ENCODE measurements at places on chromosomes 7 and 10. TPM values are rescaled to one million over a fixed set of nuclear protein-coding genes. Genes with fewer than 3 reads are reported as not detected.

GRCh38 chr7:101066833-101067177 lies 18.5 kb upstream of the TRIM56 start:
- H3K4me3 ChIP-seq: no peak overlapping the region
- no peaks in the 10 kb centered on the region for H3K4me1 ChIP-seq
- H3K27ac ChIP-seq: no peak overlapping the region
- DNase-seq: no peak
- no peaks in the 10 kb centered on the region for H3K36me3 ChIP-seq

GRCh38 chr10:79275431-79275851 lies 71.8 kb upstream of the PPIF start:
- H3K27ac ChIP-seq: no peak overlapping the region
- H3K36me3 ChIP-seq: no peaks in the 10 kb centered on the region
- no peak for DNase-seq
- peaks cover 59% of the 10 kb centered on the region for H3K4me1 ChIP-seq
- H3K4me3 ChIP-seq: no peak overlapping the region

DNA sequence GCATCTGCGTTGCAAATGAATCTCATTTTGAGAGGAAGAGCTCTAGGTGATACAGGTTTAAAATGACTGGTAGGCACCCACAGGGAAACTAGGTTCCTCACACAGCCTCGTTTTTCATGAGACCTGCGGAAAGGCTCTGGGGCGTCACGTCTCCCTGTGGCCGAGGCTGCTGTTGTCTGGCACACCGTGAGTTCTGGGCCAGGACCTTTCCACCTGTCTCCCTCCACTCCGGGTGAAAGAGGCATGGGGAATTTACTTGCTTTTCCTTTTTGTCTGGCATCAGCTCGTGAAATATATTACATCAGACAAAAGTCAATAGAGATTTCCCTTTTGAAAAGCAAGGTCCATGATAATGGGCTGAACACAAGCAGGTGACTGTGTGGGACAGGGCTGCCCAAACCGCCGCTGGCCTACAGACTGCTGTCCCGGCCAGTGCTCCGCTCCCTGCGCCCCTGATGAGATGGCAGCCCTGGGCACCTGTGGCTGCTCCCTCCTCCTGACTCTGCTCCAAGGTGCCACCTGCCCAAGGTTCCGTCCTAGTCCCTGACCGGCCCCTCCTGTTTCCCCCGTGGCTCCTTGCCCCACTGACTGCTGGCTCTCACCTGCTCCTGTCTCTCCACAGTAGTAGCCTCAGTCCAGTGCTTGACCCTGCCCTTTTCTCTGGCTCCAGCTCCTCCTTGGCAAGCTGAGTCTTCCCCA lies 109.6 kb downstream of the NKX6-2 start:
- no peak for DNase-seq
- H3K4me3 ChIP-seq: no peak overlapping the region
- H3K27ac ChIP-seq: no peak overlapping the region
- H3K4me1 ChIP-seq: no peaks in the 10 kb centered on the region
- no peaks in the 10 kb centered on the region for H3K27me3 ChIP-seq
- no peaks in the 10 kb centered on the region for H3K36me3 ChIP-seq

- H3K27ac ChIP-seq: no peak overlapping the region
- H3K36me3 ChIP-seq: no peaks in the 10 kb centered on the region
- DNase-seq: no peak
- peaks cover 20% of the 10 kb centered on the region for H3K27me3 ChIP-seq
- H3K4me3 ChIP-seq: no peak overlapping the region
These were observed 7.1 kb upstream of the RBM28 start for GRCh38 chr7:128350708-128351295.

GRCh38 chr7:50531401-50531911 lies 33.7 kb downstream of the DDC start:
- peak; percentile 33 for DNase-seq
- H3K4me3 ChIP-seq: no peak overlapping the region
- no peak overlapping the region for H3K27ac ChIP-seq
- H3K36me3 ChIP-seq: no peaks in the 10 kb centered on the region
- peaks cover 5% of the 10 kb centered on the region for H3K4me1 ChIP-seq

Gene ZNF503
- 46.2 TPM for total RNA-seq

Gene FAM221A
- 4.9 TPM for total RNA-seq

- no peak overlapping the region for H3K27ac ChIP-seq
- DNase-seq: no peak
- no peaks in the 10 kb centered on the region for H3K36me3 ChIP-seq
- peaks cover 15% of the 10 kb centered on the region for H3K4me1 ChIP-seq
- no peak overlapping the region for H3K4me3 ChIP-seq
- H3K27me3 ChIP-seq: no peaks in the 10 kb centered on the region
These were observed 9.9 kb downstream of the CSTF2T start for GRCh38 chr10:51689536-51689935.

Gene NUDCD3
- 127 TPM for total RNA-seq

Gene ELAPOR2
- total RNA-seq: 6.7 TPM

Gene MCM10
- 1.2 TPM for total RNA-seq

GRCh38 chr10:103481974-103482531 lies 3.0 kb upstream of the CALHM3 start:
- DNase-seq: no peak
- no peak overlapping the region for H3K4me3 ChIP-seq
- no peak overlapping the region for H3K27ac ChIP-seq

Gene IDI2
- not detected for total RNA-seq

DNA sequence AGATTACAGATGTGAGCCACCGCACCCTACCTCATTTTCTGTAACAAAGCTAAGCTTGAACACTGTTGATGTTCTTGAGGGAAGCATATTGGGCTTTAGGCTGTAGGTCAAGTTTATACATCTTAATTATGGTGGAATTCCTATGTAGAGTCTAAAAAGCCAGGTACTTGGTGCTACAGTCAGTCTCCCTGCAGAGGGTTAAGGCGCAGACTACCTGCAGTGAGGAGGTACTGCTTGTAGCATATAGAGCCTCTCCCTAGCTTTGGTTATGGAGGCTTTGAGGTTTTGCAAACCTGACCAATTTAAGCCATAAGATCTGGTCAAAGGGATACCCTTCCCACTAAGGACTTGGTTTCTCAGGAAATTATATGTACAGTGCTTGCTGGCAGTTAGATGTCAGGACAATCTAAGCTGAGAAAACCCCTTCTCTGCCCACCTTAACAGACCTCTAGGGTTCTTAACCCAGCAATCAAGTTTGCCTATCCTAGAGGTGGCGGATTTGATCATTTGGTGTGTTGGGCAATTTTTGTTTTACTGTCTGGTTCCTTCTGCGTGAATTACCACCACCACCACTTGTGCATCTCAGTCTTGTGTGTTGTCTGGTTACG lies 6.0 kb downstream of the PPIA start:
- H3K4me1 ChIP-seq: peaks cover 16% of the 10 kb centered on the region
- H3K27ac ChIP-seq: no peak overlapping the region
- H3K4me3 ChIP-seq: no peak overlapping the region
- H3K36me3 ChIP-seq: peaks cover 62% of the 10 kb centered on the region

Gene TRIM73
- total RNA-seq: 7.3 TPM

DNA sequence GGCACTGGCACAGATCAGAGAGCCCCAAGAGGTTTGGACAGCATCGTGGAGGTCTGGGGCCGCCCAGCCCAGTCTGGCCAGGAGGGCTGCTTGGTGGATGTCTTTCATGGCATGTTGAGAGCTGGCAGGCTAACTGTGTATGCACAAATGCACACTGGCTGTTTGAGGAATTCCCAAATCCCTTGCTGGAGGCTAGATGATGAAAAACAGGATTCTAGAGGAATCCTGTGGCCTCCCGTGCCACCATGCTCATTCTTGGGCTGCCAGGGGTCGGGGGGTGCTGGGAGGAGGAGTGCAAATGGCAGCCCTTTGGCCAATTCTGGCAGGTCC lies 26.5 kb downstream of the LEP start:
- no peak overlapping the region for H3K4me3 ChIP-seq
- no peak for DNase-seq
- H3K36me3 ChIP-seq: no peaks in the 10 kb centered on the region
- H3K27ac ChIP-seq: peak overlapping the region; percentile 42
- H3K27me3 ChIP-seq: peaks cover 28% of the 10 kb centered on the region

- H3K36me3 ChIP-seq: no peaks in the 10 kb centered on the region
- peak overlapping the region; percentile 81 for H3K27ac ChIP-seq
- peak; percentile 79 for DNase-seq
- peaks cover 39% of the 10 kb centered on the region for H3K4me1 ChIP-seq
- no peaks in the 10 kb centered on the region for H3K27me3 ChIP-seq
- no peak overlapping the region for H3K4me3 ChIP-seq
These were observed 201.4 kb downstream of the PTEN start for GRCh38 chr10:88064608-88065382.

Gene MAP3K8
- 12.9 TPM for total RNA-seq

DNA sequence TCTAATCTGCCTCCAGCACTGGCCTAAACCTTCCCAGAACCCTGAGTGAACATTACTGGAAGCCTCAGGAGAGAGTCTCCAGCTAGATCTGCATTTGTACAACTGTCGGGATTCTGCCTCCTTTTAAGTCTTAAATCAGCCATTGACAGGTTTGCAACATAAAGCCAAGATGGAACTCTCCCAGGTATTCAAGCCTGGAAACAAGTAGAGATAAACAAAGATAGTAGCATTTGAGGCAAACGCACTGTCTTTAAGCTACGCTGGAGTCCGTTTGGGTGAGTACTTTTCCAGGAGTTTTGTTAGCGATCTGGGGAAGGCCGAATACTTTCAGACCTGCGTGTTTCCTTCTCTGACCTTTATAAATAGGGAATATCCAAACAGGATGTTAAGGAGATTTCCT lies 317.2 kb upstream of the FZD8 start:
- H3K4me1 ChIP-seq: no peaks in the 10 kb centered on the region
- H3K27me3 ChIP-seq: no peaks in the 10 kb centered on the region
- no peak overlapping the region for H3K4me3 ChIP-seq
- DNase-seq: no peak

GRCh38 chr7:150877536-150877935 lies 25.2 kb downstream of the AOC1 start:
- no peak overlapping the region for H3K27ac ChIP-seq
- no peaks in the 10 kb centered on the region for H3K27me3 ChIP-seq
- DNase-seq: no peak
- H3K4me1 ChIP-seq: no peaks in the 10 kb centered on the region
- no peak overlapping the region for H3K4me3 ChIP-seq

DNA sequence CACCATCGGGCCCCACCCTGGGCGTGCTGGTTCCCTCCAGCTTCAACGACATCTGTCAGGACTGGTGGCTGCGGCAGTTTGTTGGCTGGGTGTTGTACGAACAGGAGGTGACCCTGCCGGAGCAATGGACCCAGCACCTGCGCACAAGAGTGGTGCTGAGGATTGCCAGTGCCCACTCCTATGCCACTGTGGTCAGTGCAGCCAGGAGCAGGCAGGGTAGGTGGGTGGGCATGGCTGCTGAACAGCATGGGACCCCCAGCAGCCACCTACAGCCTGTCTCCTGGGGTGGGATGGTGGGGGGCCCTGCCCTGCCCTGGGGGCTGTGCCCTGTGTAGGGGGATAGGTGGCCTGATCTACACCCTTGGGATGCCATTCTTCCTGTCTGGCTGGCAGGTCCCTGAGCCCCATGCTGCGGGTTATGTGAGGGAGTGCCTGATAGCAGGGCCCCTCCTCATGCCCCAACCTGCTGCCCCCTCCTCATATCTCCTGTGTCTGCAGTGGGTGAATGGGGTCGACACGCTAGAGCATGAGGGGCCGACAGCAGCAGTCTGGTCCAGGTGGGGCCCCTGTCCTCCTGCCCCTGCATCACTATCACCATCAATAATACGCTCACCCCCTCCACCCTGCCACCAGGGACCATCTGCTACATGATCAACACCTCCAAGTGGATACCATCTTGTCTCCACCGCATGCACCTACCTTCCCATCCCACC lies 56.9 kb downstream of the ZNF727 start:
- H3K27ac ChIP-seq: no peak overlapping the region
- no peaks in the 10 kb centered on the region for H3K4me1 ChIP-seq
- no peak for DNase-seq
- H3K27me3 ChIP-seq: no peaks in the 10 kb centered on the region
- H3K4me3 ChIP-seq: no peak overlapping the region

GRCh38 chr7:101901661-101902491 lies 84.5 kb downstream of the CUX1 start:
- H3K36me3 ChIP-seq: no peaks in the 10 kb centered on the region
- H3K4me3 ChIP-seq: no peak overlapping the region
- no peaks in the 10 kb centered on the region for H3K27me3 ChIP-seq
- H3K27ac ChIP-seq: no peak overlapping the region
- no peaks in the 10 kb centered on the region for H3K4me1 ChIP-seq
- no peak for DNase-seq
